ENCODE measurements at places on chromosomes 1 and 21.

- no peak for DNase-seq
Observed at GRCh38 chr1:235357485-235358373, 9.5 kb upstream of the TBCE start.

DNA sequence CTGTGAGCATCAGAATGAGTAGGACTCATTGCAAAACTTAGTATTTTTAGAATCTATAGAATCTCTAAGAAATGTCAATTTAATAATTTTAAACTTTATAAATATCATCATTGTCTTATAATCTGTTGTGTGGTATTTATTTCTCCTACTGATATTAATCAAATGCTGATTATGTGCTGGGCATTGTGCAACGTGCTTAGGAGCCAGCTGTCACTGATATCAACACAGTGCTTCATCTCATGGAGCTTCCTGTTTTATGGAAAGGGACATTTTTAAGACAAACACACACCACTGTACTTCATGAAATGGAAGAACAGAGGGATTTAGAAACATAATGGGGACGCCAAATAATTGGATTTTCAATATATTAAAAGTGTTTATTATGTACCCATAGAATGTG lies 737.9 kb upstream of the TMPRSS15 start:
- DNase-seq = no peak

- DNase-seq = no peak
Observed at GRCh38 chr21:30900881-30901280, 19.5 kb upstream of the KRTAP11-1 start.

DNA sequence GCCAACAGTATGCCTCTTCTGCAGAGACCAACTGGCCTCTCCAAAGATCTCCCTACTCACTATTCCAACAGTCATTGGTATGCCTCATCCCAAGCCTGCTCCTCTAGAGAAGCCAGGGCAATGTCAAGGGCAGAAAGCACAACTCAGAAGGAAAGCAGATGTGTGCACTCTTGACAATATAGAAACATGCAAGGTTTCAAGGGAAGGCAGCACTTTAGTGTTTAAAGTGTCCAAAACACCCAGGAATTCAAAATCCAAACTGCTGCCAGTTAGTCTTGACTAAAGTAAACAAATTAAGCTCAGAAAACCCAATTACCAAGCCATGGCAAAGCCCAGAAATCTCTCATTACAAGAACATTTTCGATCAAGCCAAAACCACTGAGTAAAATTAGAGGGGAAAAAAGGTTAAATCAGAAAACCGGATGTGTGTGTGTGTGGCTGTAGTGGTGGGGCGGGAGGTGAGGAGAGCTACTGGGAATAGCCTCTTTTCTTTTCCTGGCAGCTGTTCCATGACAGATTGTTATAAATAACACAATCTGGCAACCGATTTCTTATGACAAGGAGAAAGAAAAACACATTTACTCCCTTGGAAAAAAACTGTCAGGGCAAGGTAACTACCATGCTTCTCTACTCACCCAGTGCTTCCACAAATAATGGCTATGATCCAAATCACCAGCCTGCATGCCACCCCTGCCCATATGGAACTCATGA lies 39.2 kb downstream of the EIF2B3 start:
- DNase-seq = no peak

DNA sequence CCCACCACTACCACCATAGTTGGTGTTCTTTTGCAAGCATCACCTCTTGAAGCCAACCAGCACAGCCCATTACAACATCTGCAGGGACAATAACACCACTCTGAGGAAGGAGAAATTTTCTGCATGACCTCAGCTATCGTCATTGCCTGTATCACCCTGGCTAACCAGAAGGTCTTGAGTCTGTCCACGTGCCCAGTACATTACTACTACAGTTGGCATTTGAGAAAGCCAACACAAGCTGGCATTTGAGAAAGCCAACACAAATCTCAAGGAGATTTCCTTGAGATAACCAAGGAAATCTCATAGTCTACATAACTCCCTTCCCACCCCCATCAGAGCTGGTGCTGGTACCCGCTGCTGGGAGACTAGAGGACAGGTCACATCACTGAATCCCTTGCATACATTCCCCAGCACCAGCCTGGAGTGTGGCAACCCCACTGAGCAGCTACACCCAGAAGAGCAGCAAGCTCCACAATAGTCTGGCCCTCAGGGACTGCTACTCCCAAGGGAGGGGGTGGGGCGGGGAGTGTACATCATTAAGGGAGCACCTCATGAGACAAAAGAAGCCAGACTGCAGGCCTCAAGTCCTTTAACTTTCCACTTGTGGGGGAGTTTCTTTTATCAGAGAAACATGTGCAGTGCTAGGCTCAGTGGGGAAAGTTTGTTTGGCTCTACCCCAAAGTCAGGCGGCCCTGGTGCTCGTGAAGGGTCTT lies 46.0 kb upstream of the GUCA2A start:
- no peak for DNase-seq

GRCh38 chr1:155022927-155023236 lies 10.7 kb downstream of the DCST2 start:
- no peak for DNase-seq

GRCh38 chr21:41976611-41977010 lies 22.8 kb upstream of the C2CD2 start:
- DNase-seq = no peak

GRCh38 chr1:237921306-237921705 lies 30.6 kb upstream of the ZP4 start:
- no peak for DNase-seq

GRCh38 chr21:45629046-45629981 lies 14.2 kb upstream of the PCBP3 start:
- DNase-seq = no peak

DNA sequence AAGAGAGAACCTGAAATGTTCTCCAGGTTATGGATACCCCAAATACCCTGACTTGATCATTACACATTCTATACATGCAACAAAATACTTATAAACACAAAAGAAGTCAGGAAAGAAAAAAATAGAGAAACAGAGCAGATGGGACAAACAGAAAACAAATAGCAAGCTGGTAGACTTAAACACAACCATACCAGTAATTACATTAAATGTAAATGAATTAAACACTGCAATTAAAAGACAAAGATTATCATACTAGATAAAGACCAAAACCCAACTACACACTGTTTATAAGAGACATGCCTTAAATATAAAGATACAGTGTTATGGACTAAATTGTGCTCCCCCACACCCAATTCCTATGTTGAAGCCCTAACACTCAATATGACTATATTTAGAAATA lies 117.2 kb downstream of the ACBD6 start:
- no peak for DNase-seq

DNA sequence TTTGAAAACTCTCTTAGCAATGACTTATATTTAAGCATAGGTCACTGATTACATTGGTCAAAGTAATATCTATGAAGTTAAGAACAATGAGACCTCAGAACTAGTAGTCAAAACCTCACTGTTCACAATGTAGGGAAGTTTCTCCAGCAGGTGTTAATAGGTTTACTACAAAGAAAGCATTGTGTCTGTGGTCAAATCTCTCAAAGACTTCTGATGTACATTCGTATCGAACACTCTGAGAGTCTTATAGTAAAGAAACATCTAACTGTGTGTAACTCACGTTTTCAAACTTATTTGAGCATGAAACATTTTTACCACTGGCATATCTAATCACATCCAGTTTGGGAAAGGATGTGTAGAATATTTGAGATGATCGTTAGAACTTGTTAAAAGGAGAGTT lies 76.0 kb downstream of the MAP3K7CL start:
- DNase-seq = no peak

DNA sequence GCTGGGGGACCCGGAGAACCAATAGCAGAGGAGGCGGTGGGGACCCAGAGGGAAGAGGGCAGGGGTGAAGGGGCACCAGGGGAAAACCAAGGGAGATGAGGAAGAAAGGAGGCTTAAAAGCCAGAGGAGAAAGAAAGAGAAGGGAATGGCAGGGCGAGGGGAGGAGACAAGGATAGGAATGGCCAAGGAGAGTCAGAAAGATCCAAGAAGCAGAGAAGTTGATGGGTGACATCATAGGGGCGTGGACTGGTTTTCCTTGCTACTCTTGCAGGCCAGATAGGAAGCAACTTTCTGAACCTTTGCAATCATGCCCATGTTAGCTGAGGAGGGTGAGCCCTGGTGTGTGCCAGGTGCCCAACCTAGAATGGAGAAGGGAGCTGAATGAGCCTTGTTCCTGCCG lies 5.4 kb downstream of the NPR1 start:
- DNase-seq = no peak

GRCh38 chr21:44424608-44425306 lies 30.6 kb upstream of the LRRC3 start:
- DNase-seq = no peak

DNA sequence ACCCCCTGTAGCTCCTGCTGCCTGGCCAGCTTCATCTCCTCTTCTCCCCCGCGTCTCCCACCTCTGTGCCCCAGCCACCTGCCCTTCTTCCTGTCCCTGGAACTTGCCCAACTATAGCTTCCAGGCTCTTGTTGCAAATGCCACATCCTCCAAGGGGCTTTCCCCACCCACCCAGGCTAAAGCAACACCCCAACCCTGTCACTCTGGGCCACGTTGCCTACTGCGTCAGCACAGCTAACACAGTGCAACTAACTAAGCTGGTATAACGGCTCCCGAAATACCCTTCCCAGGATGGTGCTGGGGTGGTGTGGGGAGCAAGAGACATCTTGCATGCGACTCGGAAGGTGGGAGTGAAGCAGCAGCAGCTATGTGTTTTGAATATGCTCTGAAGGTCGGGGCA lies 19.7 kb downstream of the CAMK2N1 start:
- no peak for DNase-seq

GRCh38 chr21:42633858-42634257 lies 19.6 kb upstream of the PDE9A start:
- no peak for DNase-seq

DNA sequence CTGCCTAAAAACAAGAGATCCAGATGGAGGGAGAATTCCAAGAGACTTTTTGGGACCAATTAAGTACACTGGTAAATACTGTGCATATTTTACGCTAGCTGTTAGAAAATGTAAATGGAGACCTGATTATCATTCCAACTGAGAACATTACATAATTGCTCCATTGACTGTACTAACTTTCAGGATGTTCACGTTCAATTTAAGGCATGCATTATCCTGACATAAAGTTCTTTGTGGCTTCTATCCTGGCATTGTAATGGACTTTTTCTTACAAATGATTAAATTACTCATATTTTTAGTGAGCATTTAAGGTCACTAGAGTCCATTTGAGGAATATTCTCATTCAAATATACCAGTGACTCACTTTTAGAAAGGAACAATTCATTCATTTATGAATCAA lies 883.3 kb upstream of the TMPRSS15 start:
- DNase-seq = no peak

- DNase-seq = no peak
Observed at GRCh38 chr1:106756752-106757151, 299.7 kb upstream of the PRMT6 start.

DNA sequence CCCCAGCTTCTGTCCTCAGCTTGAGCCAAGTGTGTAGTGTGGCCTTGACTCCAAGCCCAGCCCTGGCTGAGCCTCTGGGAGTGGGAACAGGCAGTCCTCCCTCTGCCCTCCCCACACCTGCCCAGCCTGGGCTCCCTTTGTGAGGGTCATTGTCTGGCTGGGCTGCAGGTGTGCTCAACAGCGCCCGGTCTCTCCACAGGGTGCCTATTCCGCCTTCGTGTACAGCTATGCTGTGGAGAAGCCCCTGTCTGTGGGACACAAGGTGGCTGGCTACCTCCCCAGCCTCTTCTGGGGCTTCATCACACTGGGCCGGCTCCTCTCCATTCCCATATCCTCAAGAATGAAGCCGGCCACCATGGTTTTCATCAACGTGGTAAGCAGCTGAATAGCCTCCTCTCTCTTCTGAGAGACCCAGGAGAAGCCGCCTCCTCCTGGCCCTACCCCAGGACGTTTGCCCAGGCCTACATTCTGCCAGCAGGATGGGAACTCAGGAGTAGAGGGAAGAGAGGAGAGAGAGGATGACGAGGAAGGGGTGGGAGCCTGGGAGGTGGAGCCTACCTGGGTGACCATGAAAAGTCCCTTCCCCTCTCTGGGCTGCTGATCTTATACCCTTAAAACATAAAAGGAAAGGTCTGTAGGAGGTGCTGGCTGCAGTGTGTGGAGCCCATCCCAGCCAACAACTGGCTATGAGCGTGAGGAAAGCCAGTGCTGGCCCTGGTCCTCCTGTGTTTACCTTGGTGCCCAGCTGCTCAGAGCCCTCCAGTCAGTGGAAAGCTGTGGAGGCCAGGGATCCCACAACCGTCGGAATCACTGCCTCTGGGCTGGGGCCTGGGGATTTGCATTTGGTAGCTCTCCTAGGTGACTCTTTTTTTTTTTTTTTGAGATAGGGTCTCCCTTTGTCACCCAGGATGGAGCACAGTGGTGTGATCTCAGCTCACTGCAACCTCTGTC lies 45.7 kb downstream of the ELK4 start:
- no peak for DNase-seq

- no peak for DNase-seq
Observed at GRCh38 chr21:25489673-25490072, 117.6 kb downstream of the MRPL39 start.

- DNase-seq = peak; percentile 41
Observed at GRCh38 chr1:11908095-11908675, 18.0 kb downstream of the KIAA2013 start.

DNA sequence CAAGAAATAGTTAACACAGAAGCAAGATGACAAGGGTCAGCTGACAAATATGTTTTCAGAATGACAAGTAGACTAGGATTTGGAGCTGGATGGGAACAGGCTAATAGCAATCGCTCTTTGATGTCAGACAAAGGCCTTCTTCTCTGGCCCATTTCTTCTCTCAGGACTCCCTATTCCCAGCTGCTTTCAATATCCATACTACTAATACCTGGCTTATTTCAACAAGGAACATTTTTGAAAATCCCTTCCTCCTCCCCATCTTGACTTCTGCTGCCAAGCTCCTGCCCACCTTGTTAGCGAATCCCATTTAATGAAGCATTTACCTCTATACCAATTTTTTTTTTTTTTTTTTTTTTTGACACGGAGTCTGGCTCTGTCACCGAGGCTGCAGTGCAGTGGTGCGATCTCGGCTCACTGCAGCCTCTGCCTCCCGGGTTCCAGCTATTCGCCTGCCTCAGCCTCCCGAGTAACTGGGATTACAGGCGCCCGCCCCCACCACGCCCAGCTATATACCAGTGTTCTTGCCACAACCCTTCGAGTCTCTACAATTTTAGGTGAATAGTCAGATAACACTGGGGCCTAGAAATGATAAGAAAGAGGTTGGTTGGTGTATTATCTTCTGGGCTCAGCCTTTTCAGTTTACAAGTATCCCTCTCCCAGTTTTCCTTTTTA lies 68.4 kb downstream of the MACF1 start:
- no peak for DNase-seq

DNA sequence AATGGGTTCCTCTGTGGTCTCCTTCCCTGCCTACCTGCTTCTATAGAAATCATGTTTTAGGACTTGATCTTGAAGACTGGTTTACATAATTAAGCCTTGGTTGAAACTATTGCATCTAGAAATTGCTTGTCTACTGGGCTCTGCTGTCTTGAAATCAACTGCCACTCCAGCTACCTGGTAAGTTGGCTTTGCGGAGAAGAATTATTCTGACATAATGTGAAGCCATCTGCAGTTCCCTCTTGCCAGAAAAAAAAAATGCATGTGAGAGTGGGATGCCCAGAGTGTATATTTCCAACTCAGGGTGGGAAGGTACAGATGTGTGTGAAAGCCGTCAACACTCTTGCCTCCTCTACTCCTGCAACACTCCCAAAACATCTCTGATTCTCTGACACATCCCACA lies 27.2 kb downstream of the C8B start:
- no peak for DNase-seq

- DNase-seq = no peak
Observed at GRCh38 chr1:161158316-161159010, 837 bp upstream of the USP21 start.
